ENCODE measurements at places on chromosomes 6 and 20.

- no peak for DNase-seq
Measured at GRCh38 chr20:35120012-35120701, 27.0 kb downstream of the EDEM2 start.

GRCh38 chr6:169365567-169366257 is 112.1 kb upstream of the THBS2 start:
- DNase-seq = no peak

GRCh38 chr6:70552974-70553373 is 13.8 kb upstream of the SDHAF4 start:
- DNase-seq = no peak

DNA sequence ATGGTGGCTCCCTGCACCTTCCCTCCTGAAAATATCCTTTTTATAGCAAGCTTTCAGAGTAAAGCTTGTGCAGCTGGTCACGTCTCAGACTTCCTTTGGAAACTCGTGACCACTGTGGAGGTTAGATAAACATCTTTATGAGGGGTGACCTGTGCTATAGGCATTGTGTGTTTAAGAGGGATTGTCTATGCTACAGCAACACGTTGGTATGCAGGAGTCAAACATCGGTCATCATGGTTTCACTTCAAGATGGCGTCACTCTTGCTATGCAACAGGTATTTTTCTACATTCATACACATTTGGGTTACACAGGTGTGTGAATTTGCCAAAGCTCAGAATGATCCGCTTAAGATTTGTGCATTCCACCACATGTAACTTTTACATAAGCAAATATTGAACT is 14.6 kb upstream of the BLCAP start:
- no peak for DNase-seq

DNA sequence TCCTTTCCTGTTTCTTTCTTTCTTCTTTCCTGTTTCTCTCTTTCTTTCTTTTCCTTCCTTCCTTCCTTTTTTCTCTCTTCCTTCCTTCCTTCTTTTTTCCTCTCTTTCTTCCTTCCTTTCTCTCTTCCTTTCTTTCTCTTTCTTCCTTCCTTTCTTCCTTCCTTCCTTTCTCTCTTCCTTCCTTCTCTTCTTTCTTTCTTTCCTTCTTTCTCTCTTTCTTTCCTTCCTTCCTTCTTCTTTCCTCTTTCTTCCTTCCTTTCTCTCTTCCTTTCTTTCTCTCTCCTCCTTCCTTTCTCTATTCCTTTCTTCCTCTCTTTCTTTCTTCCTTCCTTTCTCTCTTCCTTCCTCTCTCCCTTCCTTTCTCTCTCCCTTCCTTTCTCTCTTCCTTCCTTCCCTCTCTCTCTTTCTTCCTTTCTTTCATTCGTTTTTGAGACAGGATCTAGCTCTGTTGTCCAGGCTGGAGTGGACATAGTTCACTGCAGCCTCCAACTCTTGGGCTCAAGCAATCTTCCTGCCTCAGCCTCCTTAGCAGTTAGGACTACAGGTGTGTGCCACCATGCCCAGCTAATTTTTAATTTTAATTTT is 170.8 kb upstream of the GMDS start:
- no peak for DNase-seq

GRCh38 chr6:10511477-10511876 is 9.7 kb upstream of the GCNT2 start:
- no peak for DNase-seq

DNA sequence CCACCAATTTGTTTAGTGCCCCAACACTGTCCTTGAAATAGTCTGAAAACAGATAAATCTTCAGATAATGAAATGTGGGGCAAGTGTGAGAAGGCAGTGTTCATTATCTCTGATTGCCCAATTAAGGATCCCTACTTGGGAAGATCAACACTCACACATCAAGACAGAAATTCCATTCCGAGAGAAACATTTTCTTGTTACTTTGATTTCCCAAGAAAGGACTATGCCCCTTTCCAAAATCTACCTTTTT is 16.2 kb downstream of the HMGN4 start:
- DNase-seq = no peak

- DNase-seq = no peak
Measured at GRCh38 chr20:51995551-51995951, 193.2 kb upstream of the SALL4 start.

- DNase-seq = no peak
Measured at GRCh38 chr20:46296526-46297250, 11.6 kb downstream of the CDH22 start.

GRCh38 chr20:49676581-49677291 is 36.9 kb downstream of the B4GALT5 start:
- peak; percentile 88 for DNase-seq

- DNase-seq = no peak
Measured at GRCh38 chr6:105806486-105806920, 279.6 kb upstream of the PRDM1 start.

DNA sequence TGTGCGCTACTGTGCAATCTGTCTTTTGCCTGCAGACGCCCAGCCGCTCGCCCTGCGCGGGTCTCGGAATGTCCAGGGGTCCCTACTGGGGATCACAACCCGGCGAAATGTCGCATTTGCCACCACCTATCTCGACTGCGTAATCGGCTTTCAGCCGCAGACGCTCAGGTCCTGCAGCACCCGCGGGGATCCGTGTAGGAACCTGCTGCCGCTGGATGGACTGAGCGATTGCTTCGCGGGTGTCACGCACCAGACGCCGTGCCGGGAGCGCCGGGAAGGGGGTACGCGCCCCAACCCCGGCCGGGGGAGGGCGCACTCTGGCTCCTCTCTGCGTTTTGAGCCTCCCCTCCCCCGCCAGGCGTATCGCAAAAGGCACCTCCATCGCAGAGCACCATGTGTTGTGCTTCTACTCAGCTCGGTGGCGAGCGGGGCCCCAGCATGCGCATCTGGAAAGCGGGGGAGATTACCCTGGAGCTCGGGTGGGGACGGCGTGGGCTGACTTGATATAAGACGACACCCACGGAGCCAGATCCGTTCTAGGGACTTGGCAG is 747 bp upstream of the PTPRA start:
- peak; percentile 72 for DNase-seq

- no peak for DNase-seq
Measured at GRCh38 chr6:121443971-121444541, 8.6 kb downstream of the GJA1 start.

DNA sequence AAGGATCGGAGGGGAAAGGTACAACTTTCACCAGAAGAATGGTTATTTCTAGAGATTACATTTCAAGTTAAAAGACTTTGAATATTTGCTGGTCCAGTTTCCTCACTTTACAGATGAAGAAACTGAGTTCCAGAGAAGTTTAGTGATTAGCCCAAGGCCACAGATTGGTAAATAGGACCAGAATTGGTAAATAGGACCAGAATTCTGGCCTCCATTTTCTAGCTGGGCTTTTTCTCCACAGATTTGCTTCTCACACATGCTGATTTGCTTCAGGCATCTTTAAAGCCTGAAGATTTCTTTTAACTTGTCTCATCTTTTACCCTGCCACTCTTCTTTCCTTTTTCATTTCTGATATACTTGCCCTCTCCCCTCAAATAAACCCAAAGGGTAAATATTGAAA is 5.2 kb upstream of the LIN28B start:
- no peak for DNase-seq

DNA sequence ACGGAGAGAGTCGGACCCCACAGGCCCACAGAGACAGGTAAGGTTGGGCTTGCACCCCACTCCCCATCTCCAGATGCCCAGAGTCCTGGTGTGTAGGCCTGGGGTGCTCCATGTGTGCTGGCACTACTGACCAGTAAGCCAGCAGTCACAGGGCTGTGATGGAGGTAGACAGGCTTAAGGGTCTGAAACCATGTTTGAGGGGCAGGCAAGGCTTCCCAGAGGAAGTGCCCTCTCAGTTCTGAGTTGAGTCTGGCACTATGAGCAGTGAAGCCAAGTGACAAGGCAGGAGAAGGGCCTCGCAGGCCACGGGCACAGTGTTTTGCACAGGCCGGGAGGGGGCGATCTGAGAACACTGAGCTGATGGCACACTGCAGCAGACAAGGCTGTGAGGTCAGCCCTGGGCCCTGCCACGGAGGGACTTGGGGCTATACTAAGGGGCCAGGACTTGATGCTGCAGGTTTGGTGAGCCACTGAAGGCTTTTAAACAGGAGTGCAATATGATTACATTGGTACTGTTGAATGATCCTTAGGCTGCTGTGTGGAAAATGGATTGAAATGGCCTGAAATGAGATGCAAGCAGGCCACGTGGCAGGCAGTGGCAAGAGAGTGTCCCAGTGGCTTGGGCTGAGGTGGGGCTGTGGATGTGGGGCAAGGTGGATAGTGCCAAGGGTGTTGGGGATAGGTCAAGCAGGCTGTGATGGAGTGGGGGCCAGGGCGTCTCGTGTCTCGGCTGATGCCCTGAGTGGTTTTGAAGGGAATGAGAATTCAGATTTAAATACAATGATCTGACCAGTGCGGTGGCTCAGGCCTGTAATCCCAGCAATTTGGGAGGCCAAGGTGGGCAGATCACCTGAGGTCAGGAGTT is 20.3 kb downstream of the TTBK1 start:
- DNase-seq = peak; percentile 80

DNA sequence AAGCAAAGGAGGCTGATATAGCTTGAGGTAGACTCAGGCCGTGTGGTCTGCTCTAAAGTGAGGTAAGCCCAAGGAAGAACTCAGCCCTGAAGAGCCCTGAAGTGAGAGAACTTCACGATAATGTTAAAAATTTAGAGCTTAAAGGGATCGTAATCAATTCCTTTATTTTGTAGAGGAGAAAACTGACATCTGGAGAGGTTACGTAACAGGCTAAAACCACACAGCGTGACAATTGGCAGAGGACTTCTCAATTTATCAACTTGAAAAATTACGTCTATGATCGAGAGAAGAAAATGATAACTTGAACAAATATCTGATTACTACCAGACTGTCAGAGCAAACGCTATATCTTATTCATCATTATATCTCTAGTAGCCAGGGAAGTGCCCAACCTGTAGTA is 121.8 kb upstream of the FOXO3 start:
- no peak for DNase-seq

- no peak for DNase-seq
Measured at GRCh38 chr6:116057766-116058165, 2.9 kb downstream of the FRK start.
